ENCODE measurements at places on chromosomes 7 and 10.

DNA sequence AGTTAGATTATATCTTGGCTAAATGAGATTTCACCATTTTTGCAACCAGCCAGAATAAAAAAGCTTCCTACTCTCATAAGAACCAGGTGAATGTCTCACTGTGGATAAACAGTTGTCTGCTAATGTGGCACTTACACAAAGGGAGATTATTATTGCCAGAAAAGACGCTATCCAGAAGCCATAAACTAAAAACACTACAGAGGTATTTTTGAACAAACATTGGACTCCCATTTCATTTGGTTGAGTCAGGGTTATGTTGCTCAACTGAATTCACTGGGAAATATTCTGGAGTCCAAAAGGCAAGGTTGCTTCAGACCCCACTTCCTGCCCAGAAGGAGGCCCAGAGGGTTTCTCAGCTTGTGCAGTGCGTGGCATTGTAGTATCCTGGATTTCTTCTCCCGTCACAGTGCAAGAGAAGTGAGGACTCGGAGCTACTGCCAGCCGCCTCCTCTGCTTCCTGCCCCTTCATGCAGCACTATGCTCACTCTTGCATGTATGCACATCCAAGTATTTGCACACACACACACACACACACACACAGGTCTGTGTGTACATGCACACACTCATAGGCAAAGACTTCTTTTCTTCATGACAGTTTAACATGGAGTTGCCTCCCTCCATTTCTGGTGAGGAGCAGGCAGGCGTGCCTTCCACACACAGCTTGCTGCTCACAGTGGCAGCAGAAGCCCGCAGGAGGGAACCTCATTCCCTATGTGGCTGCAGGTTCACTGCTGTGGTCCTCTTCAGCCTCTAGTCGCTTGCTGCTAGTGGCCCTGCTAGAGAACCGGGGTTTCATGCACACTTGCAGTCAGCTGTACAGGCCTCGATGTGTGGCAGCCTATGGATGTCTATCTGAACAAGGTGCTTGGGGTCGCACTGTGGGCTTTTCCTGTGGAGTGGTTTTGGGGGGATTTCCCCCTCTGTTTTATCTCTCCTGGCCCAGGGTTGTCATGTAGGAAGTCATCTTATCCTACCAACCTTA is 10.1 kb downstream of the DENND10 start:
- no peak for DNase-seq

- peak; percentile 59 for DNase-seq
These were observed 11.9 kb upstream of the OPALIN start for GRCh38 chr10:96370584-96371157.

GRCh38 chr7:133300088-133300487 is 47.2 kb downstream of the EXOC4 start:
- DNase-seq, result no peak

DNA sequence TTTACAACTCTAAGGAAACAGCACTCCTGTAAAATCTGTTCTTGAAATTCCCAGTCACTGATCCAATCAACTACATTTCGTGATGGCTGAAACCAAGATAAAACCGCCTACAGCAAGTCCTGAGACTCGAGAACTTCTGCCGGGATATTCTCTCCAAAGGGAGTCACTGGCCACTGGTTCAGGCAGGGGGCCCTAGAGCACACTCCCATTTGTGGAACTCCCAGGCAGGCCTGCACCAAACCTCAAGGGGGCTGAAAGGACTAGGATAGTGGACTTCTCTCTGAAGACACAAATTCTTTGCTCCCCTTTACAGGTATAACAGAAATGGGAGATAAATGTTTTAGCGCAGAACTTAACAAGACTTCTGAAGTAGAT is 16.3 kb downstream of the CYTH3 start:
- DNase-seq, result no peak

- no peak for DNase-seq
These were observed 52.6 kb downstream of the TRRAP start for GRCh38 chr7:98930921-98931320.

DNA sequence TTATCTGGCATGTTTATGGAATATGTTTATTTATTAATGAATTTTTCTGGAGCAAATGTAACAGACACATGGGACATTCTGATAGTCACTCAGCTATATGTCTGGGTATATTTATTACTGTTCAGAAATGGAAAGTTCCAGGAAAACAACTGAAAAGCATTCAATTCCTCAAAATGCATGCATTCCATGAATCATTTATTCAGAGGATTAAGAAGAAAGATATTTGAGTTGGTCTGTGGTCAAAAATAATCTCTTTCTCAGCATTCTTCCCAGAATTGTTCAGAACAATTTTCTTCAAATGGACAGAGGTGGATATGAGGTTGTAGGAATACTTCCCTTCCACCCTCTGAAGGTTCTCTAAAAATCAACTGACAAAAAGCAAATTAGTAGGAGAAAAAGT is 97.6 kb upstream of the ITGB1 start:
- no peak for DNase-seq

GRCh38 chr10:102314801-102315200 is 69.5 kb downstream of the GBF1 start:
- no peak for DNase-seq

GRCh38 chr10:127976701-127977356 is 69.9 kb downstream of the PTPRE start:
- no peak for DNase-seq
